ENCODE measurements at places on chromosomes 1 and 21.

DNA sequence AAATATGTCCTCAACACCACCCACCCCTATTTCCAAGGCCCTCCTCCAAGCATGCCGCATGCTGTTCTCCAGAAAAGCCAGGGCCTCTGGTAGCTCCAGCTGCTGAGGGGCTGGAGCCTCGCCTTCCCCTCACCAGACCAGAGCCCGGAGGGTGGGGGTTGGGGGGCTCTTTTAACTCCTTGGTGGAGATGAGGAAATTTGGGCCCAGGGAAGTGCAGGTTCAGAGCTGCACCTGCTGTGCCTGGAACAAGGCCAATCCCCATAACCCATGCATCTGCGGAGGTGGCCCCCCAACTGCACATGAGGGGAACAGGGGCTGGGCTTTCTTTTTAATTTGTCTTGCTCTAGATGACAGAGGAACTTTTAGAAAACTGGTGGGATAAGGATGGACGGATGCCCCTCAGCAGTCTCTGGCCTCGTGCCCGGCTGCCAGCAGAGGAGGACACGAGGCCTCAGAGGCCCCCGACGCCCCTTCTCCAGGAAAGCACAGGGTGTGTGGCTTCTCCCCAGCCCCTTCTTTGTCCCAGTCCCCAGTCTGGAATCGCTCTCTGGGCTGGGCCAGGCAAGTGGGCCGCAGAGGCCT lies 550 bp upstream of the SELENON start:
- no peak for DNase-seq

DNA sequence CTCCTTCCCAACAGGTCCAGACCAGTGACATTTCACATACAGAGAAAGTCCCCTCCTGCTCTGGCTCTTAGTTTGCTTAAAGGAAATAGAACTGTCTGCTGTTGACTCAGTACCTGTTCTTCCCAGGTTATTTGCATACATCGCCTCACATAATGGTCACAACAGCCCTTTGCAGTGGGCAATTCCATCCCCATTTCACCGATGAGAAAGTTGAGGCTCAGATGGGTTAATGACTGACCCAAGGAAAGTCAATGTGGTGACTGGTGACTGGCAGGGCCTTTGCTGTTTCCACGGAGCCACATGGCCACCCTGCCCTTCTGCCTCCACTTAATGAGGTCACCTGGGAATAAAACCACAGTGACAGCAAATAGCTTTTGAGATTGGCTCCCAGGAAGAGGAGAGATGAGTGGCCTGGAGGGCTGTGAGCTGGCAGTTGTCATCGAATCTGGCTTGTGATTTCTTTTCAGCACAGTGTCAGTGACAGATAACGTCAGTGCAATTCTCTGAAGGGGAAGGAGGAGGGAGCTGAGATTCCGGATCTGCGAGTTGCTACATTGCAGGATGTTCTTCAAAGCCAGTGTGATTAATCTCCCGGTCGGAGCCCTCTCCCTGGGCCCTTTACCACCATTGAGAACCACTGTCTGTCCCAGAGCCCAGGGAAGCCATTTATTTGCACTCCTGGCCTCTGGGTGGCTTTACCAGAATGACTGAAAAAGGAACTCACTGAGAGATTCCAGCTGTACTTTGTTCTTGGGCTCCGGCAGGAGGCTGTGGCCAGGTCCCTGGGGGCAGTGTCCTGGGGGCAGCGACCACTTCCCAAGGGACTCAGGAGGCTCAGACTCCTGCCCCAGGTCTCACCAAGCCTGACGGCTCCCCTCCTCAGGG lies 117.2 kb downstream of the CNIH3 start:
- DNase-seq = no peak

GRCh38 chr1:224189561-224189960 lies 6.5 kb downstream of the DEGS1 start:
- no peak for DNase-seq

GRCh38 chr1:161357073-161357472 lies 10.6 kb downstream of the CFAP126 start:
- no peak for DNase-seq

DNA sequence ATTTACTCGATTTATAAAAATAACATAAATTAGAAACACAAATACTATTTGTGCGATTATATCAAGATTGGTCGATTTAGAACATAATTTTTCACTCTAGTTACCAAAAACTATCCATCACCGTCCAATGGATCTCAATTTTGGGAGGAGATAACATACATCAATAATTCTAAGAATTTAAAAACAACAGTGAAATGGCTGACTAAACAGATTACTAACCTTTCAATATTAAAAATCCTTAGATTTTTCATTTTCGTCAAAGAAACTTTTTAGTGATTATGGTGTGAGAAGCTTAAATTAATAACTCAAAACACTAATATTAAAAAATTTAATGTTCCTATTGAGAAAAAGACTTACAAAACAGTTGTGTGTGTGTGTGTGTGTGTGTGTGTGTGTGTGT lies 75.1 kb upstream of the RBM34 start:
- no peak for DNase-seq

DNA sequence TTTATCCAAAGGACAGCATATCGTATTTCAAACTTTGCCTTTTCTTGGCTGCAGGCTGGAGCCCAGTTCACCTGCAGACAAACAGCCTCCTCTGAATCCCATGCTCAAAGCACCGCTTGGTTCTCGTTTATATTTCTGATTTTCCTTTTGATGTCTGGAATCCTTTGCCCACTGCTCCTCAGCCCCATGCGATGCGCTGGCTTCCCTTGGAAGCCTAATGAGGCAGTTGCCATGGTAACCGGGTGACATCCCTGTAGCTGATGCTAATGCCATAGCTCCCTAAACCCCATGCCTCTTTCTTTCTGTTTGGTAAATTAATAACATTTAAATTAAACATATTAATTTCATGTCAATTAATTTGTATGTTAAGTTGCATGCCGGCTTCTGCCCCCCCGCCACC lies 327.1 kb downstream of the PRDM2 start:
- no peak for DNase-seq

DNA sequence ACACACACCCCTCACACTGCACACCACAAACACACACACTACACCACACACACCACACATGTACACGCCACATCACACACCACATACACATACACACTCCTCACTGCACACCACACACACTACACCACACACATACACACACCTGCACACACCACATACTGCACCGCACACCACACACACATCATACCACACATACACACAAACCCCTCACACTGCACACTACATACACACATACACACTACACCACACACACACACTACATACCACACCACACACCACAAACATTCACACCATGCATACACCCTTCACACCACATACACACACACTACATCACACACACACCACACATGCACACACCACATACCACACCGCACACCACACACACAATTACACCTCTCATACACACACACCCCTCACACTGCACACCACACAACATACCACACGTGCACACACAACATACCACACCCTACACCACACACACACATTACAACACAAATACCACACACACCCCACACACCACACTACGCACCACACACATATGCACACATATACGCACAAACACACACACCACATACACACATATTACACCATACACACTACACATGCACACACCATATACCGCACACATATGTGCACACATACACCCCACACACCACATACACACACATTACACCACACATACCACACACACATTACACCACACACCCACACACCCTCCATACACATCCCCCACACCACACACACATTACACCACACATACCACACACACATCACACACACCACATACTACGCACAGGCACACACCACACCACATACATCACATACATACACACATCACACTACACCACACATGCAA lies 29.6 kb downstream of the RAB7B start:
- DNase-seq = no peak

- DNase-seq = peak; percentile 95
These were observed 5.7 kb downstream of the FHL3 start for GRCh38 chr1:37999430-38000232.

DNA sequence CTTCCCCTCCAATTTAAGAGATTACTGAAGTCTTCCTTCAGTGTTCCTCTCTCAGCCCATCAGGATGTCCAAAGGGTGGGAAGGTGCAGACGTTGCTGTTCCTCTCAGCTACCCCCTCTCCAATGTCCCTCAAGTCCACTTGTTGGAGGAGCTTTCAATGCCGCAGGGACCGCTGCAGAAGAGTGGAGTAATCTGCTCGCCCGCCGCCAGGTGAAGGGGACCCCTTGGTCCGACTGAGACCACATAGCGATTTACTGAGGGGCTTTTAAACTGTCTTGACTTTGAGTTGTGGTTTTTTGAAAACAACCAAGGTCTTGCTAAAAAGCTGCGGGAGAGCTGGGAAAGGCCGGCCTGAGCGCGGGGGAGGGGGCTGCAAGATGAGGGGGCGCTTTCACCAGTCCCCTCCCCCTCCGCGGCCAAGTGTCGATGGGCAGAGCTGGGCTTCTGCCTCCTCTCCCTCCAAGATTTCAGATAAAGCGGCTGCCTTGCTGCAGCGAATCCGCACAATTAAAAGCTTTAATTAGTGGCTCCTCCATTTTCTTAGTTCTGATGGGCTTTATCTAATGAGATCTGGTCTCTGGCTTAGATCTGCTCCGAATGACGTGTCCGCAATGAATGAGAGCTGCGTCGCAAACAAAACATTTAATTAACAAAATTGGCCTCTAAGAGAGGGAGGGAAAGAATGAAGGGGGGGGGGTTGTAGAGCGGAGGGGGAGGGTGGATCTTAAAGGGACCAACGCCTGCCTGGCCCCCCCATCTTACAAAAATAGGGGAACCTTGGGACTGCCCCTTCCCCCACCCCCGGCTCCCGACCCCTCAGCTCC lies 5.9 kb downstream of the LMO4 start:
- DNase-seq = no peak

- DNase-seq = no peak
These were observed 48.0 kb downstream of the DIPK1A start for GRCh38 chr1:92913093-92913819.

DNA sequence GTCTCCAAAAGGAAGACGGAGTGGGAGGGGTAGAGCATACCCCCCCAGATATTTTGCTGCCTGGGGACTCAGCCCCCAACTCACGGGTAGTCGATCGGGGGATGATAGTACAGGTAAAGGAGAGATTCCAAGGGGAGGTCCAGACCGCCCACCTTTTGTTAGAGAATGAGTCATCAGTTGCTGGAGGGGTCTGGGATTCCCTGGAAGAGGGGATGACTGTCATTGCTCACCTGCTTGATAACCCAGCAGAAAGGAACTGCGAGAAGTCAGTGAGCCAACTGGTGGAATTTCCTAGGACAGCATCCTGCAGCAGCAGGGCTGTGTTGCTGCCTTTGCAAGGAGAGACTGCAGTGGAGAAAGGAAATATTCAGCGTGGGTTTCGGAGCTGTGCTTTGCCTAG lies 64.4 kb downstream of the MACF1 start:
- DNase-seq = no peak

DNA sequence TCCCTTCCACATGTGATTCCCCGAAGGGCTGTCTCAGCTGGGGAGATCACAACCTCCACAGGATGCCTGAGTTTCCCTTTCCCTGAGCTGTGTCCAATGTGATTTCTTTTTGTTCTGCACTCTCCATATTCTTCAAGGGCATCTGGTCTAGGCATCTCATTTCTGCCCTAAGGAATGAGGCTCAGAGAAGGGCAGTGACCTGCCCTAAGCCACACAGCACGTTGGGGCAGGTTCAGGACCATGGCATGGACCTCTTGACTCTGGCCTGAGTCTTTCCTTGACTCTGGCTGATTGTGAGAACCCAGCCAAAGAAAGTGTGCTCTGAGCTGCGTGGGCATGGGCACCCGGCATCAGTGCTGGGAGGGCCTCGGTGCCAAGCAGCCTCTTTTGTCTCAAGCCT lies 590.3 kb downstream of the PTPRU start:
- no peak for DNase-seq

DNA sequence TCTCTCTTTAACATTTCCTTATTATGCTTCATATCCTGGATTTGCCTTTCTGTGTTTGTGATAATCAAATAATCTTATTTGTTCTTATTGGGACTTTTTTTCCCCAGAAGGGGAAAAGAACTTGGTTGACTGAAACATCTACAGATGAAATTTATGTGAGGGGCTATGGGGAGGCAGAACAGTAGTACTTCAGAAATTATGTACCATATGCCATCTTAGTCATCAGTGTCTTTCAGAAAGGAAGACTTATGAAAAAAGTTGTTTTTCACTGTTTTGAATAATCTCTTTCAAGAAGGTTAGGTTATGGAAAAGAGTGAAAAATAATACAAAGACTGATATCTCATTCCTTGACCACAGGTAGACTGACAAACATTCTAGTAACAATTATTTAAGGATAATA lies 30.2 kb upstream of the TRAF5 start:
- no peak for DNase-seq

- no peak for DNase-seq
These were observed 20.6 kb downstream of the ADORA1 start for GRCh38 chr1:203148127-203148526.

- DNase-seq = peak; percentile 21
These were observed 273.7 kb upstream of the AJAP1 start for GRCh38 chr1:4380564-4381168.

DNA sequence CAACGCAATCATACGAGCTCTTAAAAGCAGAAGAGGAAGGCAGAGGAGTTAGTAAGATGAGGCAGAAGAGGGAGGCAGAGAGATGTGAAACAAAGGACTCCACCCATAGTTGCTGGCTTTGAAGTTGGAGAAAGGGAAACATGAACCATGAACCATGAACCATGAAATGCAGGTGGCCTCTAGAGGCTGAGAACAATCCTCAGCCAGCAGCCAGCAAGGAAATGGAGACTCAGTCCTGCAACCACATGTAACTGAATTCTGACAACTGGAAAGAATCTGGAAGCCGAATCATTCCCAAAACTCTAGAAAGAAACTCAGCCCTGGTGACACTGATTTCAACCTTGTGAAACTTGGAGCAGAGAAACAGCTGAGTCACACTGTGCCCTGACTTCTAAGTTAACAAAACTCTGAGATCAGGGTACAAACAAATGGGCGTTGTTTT lies 10.1 kb downstream of the DIPK1A start:
- DNase-seq = no peak

Measured in kidney capillary endothelial cell (primary cell).